ENCODE measurements at places on chromosomes 1 and 21.

DNA sequence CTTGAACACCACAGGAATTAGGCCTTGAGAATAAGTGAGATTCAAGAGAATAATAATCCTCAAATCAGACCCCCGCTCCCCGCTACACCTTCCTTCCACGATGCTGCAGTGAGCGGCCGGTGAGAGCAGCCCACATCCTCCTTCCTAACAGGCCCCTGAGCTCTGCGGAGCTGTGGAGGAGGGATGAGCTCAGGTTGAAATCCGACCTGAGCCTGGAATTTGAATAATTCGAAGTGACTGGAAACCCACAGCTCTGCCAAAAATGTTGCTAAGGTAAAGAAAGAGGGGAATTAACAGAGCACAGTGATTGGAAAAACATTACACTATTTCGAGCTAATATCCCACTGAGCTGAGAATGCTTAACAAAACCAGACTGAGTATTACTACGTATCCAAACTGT lies 90.0 kb downstream of the URB2 start:
- H3K27me3 ChIP-seq: no peaks in the 10 kb centered on the region
- no peak overlapping the region for H3K27ac ChIP-seq
- no peak for DNase-seq
- no peak overlapping the region for H3K4me3 ChIP-seq
- H3K4me1 ChIP-seq: no peaks in the 10 kb centered on the region

DNA sequence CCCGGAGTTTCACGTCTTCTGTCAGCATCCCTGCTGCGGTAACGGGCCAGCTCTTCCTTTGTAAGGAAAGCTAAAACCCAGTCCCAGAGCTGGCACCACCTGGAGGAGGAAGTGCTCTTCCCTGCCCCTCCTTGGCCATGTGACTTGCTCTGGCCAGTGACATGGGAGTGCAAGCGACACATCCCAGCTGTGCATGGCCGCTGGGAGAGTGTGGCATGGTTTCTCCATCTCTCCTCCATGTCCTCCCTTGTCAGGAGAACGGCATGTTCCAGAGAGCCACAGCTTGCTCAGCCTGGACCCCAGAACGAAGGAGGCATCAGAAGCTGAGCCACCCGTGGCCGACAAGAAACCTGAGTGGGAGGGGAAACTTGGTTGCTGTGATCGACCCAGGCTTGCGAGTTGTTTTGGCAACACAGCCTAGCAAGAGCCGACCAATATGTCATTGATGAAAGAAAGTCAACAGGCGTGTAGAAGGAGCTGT lies 2.7 kb upstream of the PRXL2B start:
- H3K27ac ChIP-seq: peak overlapping the region; percentile 95
- H3K4me3 ChIP-seq: no peak overlapping the region
- peaks cover 43% of the 10 kb centered on the region for H3K4me1 ChIP-seq
- H3K36me3 ChIP-seq: no peaks in the 10 kb centered on the region

GRCh38 chr1:182917378-182917777 lies 35.6 kb downstream of the SHCBP1L start:
- H3K27me3 ChIP-seq: no peaks in the 10 kb centered on the region
- no peak overlapping the region for H3K27ac ChIP-seq
- H3K4me3 ChIP-seq: no peak overlapping the region
- no peaks in the 10 kb centered on the region for H3K4me1 ChIP-seq

GRCh38 chr1:207938016-207938415 lies 27.1 kb upstream of the CD34 start:
- H3K4me1 ChIP-seq: no peaks in the 10 kb centered on the region
- H3K27ac ChIP-seq: no peak overlapping the region
- no peak overlapping the region for H3K4me3 ChIP-seq
- no peaks in the 10 kb centered on the region for H3K27me3 ChIP-seq
- DNase-seq: no peak

DNA sequence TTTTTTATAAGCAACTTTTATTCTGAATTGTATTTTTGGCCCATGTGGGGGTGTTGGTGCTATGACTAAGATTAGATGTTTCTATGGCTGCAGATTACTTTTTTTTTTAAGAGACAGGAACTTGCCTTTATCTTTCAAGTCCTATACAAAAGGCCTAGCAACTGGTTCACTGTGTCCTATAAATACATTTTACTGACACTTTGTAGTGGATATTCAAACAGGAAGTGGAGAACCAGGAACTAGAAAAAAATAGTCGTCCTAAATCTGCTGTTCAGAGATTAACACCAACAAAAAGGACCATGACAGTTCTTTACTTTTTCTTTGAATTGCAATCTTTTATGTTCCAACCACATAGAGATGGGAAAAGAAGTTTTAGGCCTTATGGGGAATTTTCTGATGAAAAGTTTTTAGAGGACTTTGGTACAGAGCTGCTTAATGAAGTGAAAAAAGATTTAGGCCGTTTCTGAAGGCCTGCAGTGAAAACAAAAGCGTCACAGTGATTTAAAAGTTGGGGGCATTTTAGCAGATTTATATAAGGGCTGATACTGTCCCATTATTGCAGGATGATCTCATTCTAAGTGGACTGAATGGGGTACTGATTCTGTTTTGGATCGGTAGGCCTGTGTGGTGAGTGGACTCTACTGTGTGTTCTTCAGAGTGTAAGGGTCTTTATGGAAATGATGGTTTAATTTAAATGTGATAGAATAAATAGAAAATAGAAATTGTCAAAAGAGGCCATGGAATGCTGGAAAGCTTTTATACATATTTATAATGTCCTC lies 136.4 kb upstream of the DEPDC1 start:
- no peak overlapping the region for H3K4me3 ChIP-seq
- H3K36me3 ChIP-seq: no peaks in the 10 kb centered on the region
- no peak for DNase-seq
- H3K27ac ChIP-seq: no peak overlapping the region

DNA sequence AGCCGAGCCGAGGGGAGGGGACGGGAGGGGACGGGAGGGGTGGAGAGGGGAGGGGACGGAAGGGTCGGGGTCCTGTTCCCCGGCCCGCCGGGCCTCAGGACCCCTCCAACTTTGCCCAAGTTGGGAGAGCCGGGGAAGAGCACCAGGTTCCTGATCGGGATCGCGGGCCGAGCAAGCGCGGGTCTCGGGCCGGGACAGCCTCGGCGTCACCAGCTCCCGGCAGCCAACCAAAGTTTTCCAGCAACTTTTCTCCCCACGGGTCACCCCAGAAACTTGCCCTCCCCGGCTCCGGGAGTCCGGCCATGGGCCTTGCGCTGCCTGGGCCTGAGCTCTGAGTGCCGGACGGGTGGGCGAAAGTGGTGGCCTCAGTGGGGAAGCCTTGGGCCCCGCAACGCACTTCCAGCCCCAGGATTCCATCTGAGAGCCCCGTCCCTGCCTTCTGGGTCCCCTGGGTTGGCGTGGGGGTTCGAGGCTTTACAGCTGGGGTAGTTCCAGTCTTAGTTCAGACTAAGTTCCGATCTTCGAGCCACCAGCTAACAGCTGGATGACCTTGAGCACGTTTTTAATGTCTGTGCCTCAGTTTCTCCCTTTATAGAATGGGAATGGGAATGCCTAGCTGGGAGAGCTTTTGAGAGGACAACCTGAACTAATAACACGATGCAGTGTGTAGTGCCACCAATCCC lies 458 bp downstream of the ZC3H12A start:
- DNase-seq: no peak
- no peaks in the 10 kb centered on the region for H3K27me3 ChIP-seq
- peaks cover 16% of the 10 kb centered on the region for H3K36me3 ChIP-seq

GRCh38 chr1:50066806-50067205 lies 41.9 kb upstream of the ELAVL4 start:
- no peaks in the 10 kb centered on the region for H3K27me3 ChIP-seq
- H3K4me1 ChIP-seq: no peaks in the 10 kb centered on the region
- H3K4me3 ChIP-seq: no peak overlapping the region
- no peak for DNase-seq
- no peaks in the 10 kb centered on the region for H3K36me3 ChIP-seq

GRCh38 chr1:6984986-6985385 lies 199.7 kb downstream of the CAMTA1 start:
- DNase-seq: no peak
- no peaks in the 10 kb centered on the region for H3K36me3 ChIP-seq
- H3K4me1 ChIP-seq: no peaks in the 10 kb centered on the region

DNA sequence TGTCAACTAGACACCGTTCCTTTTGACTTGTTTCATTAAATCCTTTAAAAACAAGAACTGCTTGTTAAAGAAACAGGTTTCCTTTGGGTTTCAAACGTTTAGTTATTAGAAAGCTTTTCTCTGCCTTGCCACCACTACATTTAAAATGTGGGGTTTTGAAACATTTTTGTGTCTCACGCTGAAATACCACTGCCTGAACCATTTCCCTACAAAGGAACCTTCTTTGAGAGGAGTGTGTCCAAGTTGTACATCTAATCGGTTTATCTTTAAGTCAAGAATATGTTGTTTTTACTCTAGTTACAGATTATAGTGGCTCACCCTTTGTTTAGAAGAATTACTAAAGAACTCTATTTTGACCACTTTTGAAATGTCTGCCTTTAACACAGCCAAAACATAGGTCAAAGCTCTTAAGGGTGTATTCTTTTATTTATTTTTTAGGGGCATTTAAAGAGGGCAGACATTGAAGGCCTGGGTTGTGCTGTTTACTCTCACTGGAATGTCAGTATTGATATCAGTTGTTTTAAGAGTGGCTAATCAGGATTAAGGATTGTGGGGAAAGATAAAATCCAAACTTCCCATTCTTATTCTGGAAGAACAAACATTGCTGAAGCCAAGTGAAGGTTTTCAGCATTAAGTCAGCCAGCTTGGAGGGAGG lies 143.4 kb downstream of the GALNT2 start:
- DNase-seq: no peak
- no peaks in the 10 kb centered on the region for H3K27me3 ChIP-seq
- no peaks in the 10 kb centered on the region for H3K4me1 ChIP-seq
- H3K4me3 ChIP-seq: no peak overlapping the region
- no peak overlapping the region for H3K27ac ChIP-seq

DNA sequence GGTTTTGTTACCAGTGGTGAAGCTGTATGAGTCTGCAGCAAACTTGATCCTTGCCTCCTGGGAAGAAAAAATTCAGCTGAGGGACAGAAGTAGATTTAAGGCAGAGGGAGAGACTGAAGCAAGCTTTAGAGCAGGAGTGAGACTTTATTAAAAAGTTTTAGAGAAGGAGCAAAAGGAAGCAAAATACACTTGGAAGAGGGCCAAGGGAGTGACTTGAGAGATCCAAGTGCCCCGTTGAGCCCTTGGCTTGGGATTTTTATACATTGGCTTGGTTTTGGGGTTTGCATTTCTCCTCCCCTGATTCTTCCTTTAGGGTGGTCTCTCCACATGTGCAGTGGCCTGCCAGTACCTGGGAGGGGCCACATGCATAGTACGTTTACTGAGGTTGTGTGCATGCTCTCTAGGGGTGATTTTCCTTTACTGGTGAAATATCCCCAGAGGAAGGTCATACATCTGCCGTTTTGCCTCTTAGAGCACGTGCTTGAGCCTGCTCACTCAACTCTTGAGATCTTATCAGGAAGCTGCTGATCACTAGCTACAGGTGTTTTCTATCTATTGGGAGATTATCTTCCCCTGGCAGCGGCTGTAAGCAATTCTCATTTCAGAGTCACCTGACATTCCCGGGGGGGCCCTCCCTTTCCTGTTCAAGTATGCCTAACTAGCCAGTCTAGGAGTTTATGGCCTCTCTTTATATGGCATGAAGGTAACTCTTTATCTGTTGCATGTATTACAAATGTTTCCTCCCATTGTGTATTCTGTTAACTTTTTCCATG lies 20.3 kb downstream of the FASLG start:
- H3K4me3 ChIP-seq: no peak overlapping the region
- peaks cover 25% of the 10 kb centered on the region for H3K4me1 ChIP-seq
- no peaks in the 10 kb centered on the region for H3K27me3 ChIP-seq
- no peak overlapping the region for H3K27ac ChIP-seq

DNA sequence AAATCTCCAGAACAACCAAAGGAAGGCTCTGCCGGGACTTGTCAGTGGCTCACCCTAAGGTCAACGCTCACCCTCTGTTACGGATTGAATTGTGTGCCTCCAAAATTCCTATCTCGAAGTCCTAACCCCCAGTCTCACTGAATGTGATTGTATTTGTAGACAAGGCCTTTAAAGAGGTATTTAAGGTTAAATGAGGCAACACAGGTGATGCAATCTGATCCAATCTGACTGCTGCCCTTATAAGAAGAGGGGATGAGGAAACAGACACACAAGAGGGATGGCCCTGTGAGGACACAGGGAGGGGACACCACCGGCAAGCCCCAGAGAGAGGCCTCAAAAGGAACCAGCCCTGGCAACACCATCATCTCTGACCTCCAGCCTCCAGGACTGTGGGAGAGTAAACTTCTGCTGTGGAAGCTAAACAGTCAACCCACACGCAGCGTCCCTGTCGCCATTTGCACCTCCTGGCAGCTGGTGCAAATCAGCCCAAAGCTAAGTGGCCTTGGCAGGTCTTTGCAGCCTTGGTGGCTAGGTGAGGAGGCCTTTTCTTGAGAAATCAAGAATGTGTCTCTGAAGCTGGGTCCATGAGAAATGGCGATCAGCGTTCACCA lies 24.2 kb downstream of the UBASH3A start:
- DNase-seq: no peak
- H3K36me3 ChIP-seq: peaks cover 75% of the 10 kb centered on the region

DNA sequence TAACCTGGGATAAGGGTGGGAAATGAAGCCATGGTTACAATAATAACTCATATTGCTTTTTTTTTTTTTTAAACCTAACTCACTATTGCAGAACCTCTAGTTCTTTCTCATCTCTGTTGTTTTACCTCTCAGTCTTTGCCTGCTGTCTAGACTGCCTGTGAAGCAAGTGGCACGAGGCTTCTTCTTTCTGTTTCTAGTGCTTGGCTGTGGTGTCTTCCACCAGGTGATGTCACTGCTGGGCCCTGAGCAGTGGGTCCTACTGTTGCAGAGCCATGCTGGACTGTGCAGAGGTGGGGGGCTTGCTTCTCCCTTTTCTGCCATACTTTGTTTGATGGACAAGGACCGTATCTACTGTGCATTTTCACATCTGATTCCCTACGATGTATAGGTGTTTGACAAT lies 51.7 kb downstream of the ZNF326 start:
- H3K4me1 ChIP-seq: no peaks in the 10 kb centered on the region
- H3K27ac ChIP-seq: no peak overlapping the region
- H3K27me3 ChIP-seq: no peaks in the 10 kb centered on the region
- no peak overlapping the region for H3K4me3 ChIP-seq
- DNase-seq: no peak
